ENCODE measurements at places on chromosomes 12 and 14.

DNA sequence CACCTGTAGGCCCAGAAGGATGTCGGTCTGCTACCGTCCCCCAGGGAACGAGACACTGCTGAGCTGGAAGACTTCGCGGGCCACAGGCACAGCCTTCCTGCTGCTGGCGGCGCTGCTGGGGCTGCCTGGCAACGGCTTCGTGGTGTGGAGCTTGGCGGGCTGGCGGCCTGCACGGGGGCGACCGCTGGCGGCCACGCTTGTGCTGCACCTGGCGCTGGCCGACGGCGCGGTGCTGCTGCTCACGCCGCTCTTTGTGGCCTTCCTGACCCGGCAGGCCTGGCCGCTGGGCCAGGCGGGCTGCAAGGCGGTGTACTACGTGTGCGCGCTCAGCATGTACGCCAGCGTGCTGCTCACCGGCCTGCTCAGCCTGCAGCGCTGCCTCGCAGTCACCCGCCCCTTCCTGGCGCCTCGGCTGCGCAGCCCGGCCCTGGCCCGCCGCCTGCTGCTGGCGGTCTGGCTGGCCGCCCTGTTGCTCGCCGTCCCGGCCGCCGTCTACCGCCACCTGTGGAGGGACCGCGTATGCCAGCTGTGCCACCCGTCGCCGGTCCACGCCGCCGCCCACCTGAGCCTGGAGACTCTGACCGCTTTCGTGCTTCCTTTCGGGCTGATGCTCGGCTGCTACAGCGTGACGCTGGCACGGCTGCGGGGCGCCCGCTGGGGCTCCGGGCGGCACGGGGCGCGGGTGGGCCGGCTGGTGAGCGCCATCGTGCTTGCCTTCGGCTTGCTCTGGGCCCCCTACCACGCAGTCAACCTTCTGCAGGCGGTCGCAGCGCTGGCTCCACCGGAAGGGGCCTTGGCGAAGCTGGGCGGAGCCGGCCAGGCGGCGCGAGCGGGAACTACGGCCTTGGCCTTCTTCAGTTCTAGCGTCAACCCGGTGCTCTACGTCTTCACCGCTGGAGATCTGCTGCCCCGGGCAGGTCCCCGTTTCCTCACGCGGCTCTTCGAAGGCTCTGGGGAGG is at the start of gene LTB4R:
Gene LTB4R, plus strand, starts transcription at position 857 of the 959 bp plus-strand sequence. CDS start 4,150 bp downstream, outside the sequence.
- DNase-seq: no peak

GRCh38 chr12:32366714-32367113 is 32.6 kb upstream of the FGD4 start:
- DNase-seq: no peak

GRCh38 chr12:103909811-103910210 is 20.4 kb upstream of the HSP90B1 start:
- no peak for DNase-seq

- no peak for DNase-seq
Observed at GRCh38 chr14:70887737-70888499, 19.3 kb upstream of the PCNX1 start.

GRCh38 chr12:115771065-115771464 is 506.4 kb downstream of the MED13L start:
- DNase-seq: no peak

GRCh38 chr14:47208434-47208833 is 467.0 kb downstream of the MDGA2 start:
- no peak for DNase-seq

- peak; percentile 15 for DNase-seq
Observed at GRCh38 chr12:43882578-43883178, 46.8 kb downstream of the TMEM117 start.

- no peak for DNase-seq
Observed at GRCh38 chr12:111322336-111323250, 46.3 kb downstream of the PHETA1 start.

DNA sequence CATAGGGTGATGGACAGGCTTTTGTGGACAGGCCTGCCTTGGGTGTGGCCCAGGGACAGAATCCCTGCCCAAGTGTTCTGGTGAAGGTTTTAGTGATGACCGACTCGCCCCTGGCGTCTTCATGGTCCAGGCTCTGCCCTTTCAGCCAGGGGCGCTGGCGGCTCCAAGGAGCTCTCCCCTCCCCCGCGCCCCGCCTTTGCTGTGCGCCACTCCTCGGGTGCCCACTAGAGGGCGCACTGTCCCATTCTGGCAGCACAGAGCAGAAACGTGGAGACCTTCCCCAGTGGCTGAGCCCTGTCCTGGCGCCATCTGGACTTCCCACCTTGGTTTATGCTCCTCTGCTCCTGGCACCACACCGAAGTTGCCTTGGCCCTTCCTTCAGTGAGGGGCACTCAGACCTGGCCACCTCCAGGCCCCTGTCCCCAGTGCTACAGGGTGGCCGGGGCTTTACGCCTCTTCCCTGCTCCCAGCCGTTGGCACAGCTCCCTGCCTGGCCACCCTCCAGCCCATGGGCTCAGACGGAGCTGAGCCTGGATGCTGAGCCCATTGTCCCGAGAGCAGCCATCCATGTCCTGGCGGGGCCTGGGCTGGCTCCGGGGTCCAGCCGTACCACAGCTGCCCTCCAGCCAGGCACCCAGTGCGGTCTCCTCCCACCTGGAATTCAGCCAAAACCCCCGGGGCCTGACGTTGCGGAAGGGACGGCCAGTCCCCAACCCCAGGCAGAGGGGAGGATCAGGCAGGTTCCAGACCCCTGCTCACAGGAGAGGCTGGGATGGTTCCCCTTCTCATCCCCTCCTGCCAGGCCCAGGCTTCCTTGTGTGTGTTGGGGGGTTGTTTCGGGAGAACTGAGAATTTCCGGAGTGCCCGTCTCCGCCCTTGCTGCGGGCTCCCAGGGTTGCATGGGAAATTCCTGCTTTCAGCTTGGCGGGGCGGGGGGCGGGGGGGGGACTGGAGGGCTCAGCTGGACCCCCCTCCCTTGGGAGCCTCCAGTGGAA is 5.6 kb upstream of the CRIP1 start:
- peak; percentile 92 for DNase-seq
